ENCODE measurements at places on chromosomes 1 and 21. TPM values are rescaled to one million over a fixed set of nuclear protein-coding genes. Genes with fewer than 3 reads are reported as not detected.

- DNase-seq = no peak
These were observed 35.4 kb downstream of the WASF2 start for GRCh38 chr1:27454610-27455009.

- peak; percentile 82 for DNase-seq
These were observed 14.5 kb upstream of the ERRFI1 start for GRCh38 chr1:8040586-8040985.

GRCh38 chr1:230814949-230815692 lies 53.2 kb downstream of the C1orf198 start:
- no peak for DNase-seq

GRCh38 chr1:115428256-115428655 lies 90.2 kb upstream of the NGF start:
- no peak for DNase-seq

GRCh38 chr1:168180148-168180524 lies 1.4 kb downstream of the TIPRL start:
- no peak for DNase-seq

GRCh38 chr1:67689267-67690017 lies 4.4 kb downstream of the GADD45A start:
- no peak for DNase-seq

DNA sequence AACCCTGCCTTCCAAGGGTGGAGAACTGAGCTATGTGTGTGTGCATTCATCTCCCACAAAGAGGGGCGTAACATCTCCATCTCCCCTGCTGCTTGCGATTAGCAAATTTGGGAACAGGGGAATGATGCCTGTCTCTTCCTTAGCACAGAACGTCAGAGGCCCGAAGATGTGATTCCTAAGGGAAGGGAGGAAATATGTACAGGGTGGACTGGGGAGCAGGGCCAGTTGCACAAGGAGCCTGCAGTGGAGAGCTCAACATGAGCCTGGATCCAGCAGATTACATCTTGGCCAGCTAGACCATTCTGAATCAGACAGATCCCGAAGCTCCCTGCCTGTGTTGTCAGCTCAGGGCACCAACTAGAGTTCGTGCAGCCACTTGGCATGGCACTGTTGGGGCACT lies 118.1 kb downstream of the NGF start:
- DNase-seq = no peak

- no peak for DNase-seq
These were observed 21.2 kb upstream of the ADAM30 start for GRCh38 chr1:119917304-119918055.

- DNase-seq = no peak
These were observed 1.7 kb upstream of the ADAMTS4 start for GRCh38 chr1:161200421-161200991.

GRCh38 chr1:54474310-54475251 lies 68.4 kb upstream of the SSBP3 start:
- no peak for DNase-seq

- no peak for DNase-seq
These were observed 80.4 kb upstream of the EFHD2 start for GRCh38 chr1:15329104-15329820.

GRCh38 chr1:206802401-206802800 lies 30.1 kb upstream of the IL10 start:
- no peak for DNase-seq

DNA sequence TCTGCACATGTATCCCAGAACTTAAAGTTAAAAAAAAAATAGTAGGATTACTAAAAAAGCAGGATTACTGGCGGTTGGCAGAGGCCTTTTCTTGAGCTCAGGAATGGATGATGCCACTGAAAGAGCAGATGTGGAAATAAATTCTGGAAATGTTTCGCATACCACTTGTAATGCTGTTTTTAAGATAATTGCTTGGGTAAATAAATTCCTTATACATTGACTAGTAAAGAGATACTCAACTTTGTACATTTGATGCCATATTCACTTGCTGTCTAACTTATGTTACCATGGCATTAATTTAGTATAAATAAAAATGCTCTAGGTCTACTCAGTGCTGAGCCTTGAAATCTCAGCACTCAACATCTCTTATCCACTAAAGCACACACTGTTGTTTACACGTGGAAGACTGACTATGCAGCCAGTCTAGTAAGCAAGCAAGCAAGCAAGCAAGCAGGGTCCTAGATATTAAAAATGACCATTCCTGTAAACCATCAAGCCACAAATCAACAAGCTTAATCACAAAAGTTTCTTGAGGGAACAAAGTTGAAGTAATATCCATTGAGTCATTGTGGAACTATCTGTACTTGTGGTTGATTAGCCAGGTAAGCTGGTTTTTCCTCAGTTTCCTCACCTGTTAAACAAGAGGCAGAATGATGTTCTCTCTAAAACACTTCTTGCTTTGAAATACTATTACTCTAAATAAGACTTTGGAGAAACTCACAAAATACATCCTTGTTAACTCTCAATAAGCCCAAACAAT lies 1.7 kb upstream of the RASAL2 start:
- DNase-seq = no peak

GRCh38 chr1:198255784-198256183 lies 99.0 kb downstream of the NEK7 start:
- DNase-seq = no peak

DNA sequence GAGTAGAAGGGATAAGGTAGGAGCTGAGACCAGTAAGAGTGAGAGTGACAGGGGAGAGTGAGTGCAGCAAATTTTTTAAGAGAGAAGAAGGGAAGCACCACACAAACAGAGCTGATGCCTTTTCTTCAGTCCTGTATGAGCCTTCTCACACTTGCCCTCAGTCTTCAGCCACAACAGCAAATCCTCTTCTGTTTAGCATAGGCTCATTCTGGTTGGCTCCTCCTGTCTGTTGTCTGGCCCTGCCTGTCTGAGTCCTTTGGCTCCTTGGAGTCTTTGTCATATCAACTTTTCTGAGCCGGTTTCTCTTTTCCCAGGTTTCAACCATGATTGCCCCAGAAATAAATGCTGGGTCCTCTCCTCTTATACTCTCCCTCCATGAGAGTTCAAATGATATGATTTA lies 12.7 kb upstream of the CASQ1 start:
- DNase-seq = no peak

GRCh38 chr1:995665-996633 lies 3.9 kb downstream of the HES4 start:
- no peak for DNase-seq

DNA sequence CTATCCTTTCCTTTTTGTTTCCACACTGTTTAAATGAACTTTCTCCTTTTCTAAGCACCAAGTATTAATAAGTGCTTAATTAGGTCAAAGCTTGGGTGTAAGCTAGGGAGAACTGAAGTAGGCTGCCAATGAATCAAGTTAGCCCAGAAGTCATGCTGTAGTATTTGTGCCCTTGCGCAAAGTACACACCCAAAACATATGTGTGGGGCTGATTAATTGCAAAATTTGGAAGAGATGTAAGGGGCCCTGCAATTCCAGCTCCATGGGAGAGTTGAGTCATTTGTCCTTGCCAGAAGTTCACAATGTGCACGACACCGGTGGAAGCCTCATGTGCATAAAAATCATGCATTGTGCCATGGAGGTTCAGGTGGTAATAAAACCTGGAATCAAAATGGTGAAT lies 18.6 kb upstream of the NTNG1 start:
- DNase-seq = no peak

- DNase-seq = no peak
These were observed 3.1 kb downstream of the ACADM start for GRCh38 chr1:75727571-75727970.

- DNase-seq = no peak
These were observed 10.4 kb downstream of the MTHFR start for GRCh38 chr1:11795238-11795890.

DNA sequence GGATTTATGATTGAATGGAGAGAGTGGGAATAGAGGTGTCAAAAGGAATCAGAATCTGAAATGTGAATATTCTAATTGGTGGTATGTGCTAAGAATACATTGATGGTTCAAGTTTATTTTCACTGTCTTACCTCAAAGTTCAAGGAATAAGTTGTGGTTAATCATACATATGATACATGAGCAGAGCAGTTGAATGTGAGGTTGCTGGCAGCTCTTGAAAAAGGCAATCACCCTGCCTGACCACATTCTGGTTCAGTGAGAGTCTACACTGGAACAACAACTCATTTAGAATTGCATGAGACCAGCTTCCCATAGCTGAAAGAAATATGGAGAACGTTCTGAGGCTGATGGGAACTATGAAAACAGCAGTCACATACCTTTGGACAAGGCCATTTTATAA lies 68.3 kb upstream of the ARHGAP29 start:
- no peak for DNase-seq

- no peak for DNase-seq
These were observed 27.0 kb downstream of the ZZZ3 start for GRCh38 chr1:77655431-77655974.

DNA sequence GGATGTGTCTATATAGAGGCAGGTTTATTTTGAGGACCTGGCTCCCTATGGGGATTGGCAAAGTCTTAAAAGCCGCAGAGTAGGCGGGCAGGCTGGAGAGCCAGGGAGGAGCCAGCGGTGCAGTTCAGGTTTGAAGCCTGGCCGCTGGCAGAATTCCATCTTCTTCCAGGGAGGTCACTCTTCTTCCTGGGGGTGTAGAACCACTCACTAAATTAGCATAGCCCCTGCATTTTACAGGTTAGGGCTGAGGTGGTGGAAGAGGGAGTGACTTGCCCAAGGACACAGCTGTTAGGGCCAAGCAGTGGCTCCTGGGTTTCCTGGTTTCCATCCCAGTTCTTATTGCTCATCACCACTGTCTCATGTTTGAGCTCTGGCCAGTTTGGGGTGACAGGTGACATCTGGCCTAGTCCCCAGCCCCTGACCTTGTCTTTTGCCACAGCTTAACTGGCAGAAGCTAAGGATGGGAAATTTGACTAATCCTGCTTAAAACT lies 1.4 kb downstream of the PINK1 start:
- no peak for DNase-seq

- peak; percentile 38 for DNase-seq
These were observed 493 bp upstream of the MAP3K21 start for GRCh38 chr1:233326811-233327650.

ANKRD45 gene
- not detected for total RNA-seq

UBE2Q1 gene
- total RNA-seq = 28.4 TPM

IL10RB gene
- total RNA-seq = 33.6 TPM

C4BPB gene
- total RNA-seq = 0.54 TPM

NBPF10 gene
- 4.2 TPM for total RNA-seq

SPRR2B gene
- not detected for total RNA-seq

LAX1 gene
- 0.99 TPM for total RNA-seq

HMCN1 gene
- total RNA-seq = 142 TPM

KCNA3 gene
- total RNA-seq = 1.8 TPM
